ENCODE measurements at places on chromosomes 12 and 14. TPM values are rescaled to one million over a fixed set of nuclear protein-coding genes. Genes with fewer than 3 reads are reported as not detected.

GRCh38 chr12:26029736-26030022, 71.2 kb downstream of the RASSF8 start:
- no peaks in the 10 kb centered on the region for H3K27me3 ChIP-seq
- H3K27ac ChIP-seq: no peak overlapping the region
- DNase-seq: no peak
- no peaks in the 10 kb centered on the region for H3K36me3 ChIP-seq
- H3K4me1 ChIP-seq: peaks cover 27% of the 10 kb centered on the region

DNA sequence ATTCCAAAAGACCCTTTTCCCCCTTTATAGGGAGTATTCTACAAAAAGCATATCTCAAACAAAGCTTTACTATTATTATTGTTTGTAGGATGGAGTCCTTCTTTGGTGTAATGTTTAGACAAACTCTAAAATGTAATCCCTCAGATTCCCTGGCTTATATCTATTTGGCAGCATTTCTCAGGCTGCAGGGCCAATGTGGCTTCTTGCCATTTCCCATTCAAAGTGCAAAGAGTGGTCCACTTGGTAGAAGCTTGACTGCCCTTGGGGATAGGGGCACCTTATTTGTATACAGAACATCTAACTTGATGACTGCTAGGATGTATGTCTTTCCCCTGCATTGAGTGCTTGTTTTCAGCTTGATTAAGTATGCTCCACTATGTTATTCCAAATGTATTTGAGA, 242.7 kb downstream of the PRKD1 start:
- no peaks in the 10 kb centered on the region for H3K27me3 ChIP-seq
- no peak overlapping the region for H3K4me3 ChIP-seq
- no peak for DNase-seq
- H3K27ac ChIP-seq: no peak overlapping the region
- H3K36me3 ChIP-seq: no peaks in the 10 kb centered on the region

DNA sequence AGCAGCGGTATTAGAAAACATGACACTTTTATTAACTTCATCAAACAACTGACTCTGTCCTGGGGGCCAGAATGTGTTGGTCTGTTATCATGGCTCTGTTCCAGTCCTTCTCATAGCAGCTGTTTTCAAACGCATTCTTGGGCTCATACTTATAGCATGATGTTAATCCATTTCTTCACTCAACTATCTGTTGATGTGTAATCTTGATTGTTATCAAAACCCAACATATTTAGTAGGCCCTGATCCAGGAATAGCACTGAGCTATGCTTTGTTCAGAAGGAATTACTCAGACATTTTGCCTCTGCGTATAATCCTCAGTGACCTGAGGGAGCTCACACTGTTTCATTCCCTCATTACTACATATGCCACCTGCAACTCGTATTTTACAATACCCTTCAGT, 315.9 kb downstream of the BMP4 start:
- no peak for DNase-seq
- H3K27me3 ChIP-seq: no peaks in the 10 kb centered on the region
- peaks cover 9% of the 10 kb centered on the region for H3K36me3 ChIP-seq
- H3K27ac ChIP-seq: no peak overlapping the region
- peaks cover under 1% of the 10 kb centered on the region for H3K4me1 ChIP-seq

GRCh38 chr12:51809193-51809592, 39.3 kb downstream of the FIGNL2 start:
- H3K36me3 ChIP-seq: no peaks in the 10 kb centered on the region
- H3K27ac ChIP-seq: 0 out of 2 replicates have a peak overlapping the region, but pooled peaks have one; percentile 37
- no peak for DNase-seq
- peaks cover 16% of the 10 kb centered on the region for H3K27me3 ChIP-seq

GRCh38 chr14:51663783-51664326, 12.1 kb downstream of the FRMD6 start:
- peaks cover 12% of the 10 kb centered on the region for H3K36me3 ChIP-seq
- no peak overlapping the region for H3K27ac ChIP-seq
- no peaks in the 10 kb centered on the region for H3K27me3 ChIP-seq
- DNase-seq: no peak
- H3K4me3 ChIP-seq: no peak overlapping the region
- H3K4me1 ChIP-seq: peaks cover 19% of the 10 kb centered on the region

- no peak overlapping the region for H3K27ac ChIP-seq
- H3K27me3 ChIP-seq: no peaks in the 10 kb centered on the region
- DNase-seq: no peak
- H3K36me3 ChIP-seq: peaks cover 46% of the 10 kb centered on the region
Observed at GRCh38 chr12:62689042-62689839, 222.6 kb downstream of the MON2 start.

DNA sequence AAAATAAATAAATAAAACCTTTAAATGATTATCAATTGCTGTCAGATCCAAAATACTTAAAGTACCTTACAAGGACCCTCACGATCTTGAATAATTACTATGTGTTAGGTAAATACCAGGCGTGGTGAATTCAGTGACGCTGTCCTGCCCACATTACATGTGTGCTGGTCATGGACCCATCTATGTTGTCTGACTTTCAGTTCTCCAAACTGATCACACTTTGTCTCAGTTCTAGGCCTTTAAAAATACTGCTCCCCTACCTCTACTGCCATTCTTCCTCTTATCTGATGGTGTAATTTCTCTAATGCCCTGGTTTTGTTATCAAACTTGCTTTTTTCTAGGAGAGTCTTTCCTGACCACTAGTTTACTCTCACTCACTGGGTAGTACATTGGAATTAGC, 520.7 kb downstream of the TRHDE start:
- no peak for DNase-seq
- no peaks in the 10 kb centered on the region for H3K27me3 ChIP-seq
- H3K27ac ChIP-seq: no peak overlapping the region
- H3K36me3 ChIP-seq: peaks cover 16% of the 10 kb centered on the region
- no peak overlapping the region for H3K4me3 ChIP-seq
- H3K4me1 ChIP-seq: no peaks in the 10 kb centered on the region

- DNase-seq: no peak
- H3K27ac ChIP-seq: no peak overlapping the region
- H3K4me1 ChIP-seq: no peaks in the 10 kb centered on the region
Observed at GRCh38 chr12:24822121-24822899, 126.6 kb downstream of the BCAT1 start.

DNA sequence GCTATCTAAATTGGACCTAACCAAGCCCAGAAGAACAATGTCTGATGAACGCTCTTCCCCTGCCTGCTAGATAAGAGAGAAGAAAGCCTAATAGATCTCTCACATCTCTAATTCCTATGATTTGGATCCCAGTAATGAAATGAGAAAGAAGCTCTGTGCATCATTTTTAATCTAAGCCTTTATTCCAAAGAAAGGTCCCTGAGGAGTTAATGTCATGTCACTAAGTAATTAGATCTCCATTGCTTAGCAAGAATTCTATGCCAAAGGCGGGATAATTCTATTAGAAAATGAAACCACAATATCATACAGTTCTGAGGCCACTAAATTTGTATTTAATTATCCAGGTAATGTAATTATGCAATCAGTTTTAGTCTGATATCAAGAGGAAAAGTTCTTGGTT, 74.2 kb upstream of the TMEM260 start:
- H3K4me1 ChIP-seq: peaks cover 19% of the 10 kb centered on the region
- no peak overlapping the region for H3K4me3 ChIP-seq
- no peak for DNase-seq
- H3K27ac ChIP-seq: no peak overlapping the region
- no peaks in the 10 kb centered on the region for H3K36me3 ChIP-seq
- H3K27me3 ChIP-seq: peaks cover 1% of the 10 kb centered on the region

DNA sequence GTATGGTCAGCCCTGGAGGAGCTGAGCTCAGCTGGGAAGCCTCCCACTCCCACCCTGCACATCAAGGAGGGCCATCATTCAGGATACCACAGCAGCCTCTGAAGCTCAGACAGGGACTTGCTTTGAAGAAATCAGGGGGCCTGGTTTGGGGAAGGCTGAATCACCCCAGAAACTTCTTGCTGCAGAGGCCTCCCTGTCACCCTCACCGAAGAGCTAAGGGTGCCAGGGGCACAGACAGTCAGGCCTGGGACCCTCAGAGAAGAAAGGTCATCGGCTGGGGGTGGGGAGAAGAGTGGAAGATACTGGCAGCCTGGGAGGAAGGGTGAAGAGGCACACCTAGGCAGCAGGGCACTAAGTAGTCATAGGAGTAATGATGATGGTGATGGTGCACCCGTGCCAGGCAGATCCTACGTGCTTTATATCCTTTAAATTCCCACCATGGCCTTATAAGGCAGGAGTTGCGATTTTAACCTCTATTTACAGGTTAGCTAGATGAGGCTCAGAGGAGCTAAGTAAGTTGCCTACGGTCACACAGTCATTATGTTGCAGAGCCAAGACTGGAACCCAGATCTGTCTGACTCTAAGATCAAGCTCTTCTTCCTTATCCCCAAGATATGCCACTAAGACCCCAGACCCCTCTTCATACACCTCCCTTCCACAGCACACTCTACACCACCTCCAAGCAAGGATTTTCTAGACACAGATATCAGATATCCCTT, 28.5 kb upstream of the PNMA1 start:
- no peak overlapping the region for H3K4me3 ChIP-seq
- no peak for DNase-seq
- H3K27me3 ChIP-seq: no peaks in the 10 kb centered on the region
- H3K27ac ChIP-seq: peak overlapping the region; percentile 55

DNA sequence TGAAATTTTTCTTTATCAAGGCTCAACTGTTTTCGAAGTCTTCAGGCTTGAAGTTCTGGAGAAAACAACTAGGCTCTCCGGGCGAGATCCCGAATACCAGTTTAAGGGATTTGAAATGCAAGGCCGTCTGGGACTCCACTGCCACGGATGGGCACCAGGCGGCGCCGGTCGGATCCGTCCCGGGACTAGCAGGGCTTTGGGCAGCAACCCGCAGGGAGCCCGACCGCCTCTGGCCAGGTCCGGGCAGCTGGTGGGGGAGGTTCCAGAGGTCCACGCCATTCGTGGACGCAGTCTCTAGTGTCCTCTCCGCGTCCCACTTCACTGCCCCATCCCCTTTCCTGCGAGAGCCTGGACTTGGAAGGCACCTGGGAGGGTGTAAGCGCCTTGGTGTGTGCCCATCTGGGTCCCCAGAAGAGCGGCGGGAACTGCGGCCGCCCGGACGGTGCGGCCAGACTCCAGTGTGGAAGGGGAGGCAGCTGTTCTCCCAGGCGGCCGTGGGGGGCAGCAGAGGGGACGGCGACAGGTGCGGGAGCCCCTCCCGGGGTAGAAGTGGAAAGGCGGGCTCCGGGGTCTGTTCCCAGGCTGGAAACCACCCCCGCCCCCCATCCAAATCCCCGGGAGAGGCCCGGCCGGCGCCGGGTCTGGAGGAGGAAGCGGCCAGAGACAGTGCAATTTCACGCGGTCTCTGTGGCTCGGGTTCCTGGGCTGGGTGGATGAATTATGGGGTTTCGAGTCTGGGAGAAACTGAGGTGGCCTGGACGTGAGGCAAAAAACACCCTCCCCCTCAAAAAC, 838 bp upstream of the ERBB3 start:
- DNase-seq: peak; percentile 96
- peaks cover 23% of the 10 kb centered on the region for H3K4me1 ChIP-seq
- peak overlapping the region; percentile 98 for H3K27ac ChIP-seq
- H3K4me3 ChIP-seq: peak overlapping the region; percentile 89
- H3K36me3 ChIP-seq: peaks cover 6% of the 10 kb centered on the region
- no peaks in the 10 kb centered on the region for H3K27me3 ChIP-seq

- peak overlapping the region; percentile 68 for H3K4me3 ChIP-seq
- H3K27ac ChIP-seq: no peak overlapping the region
- DNase-seq: peak; percentile 37
- H3K27me3 ChIP-seq: peaks cover 19% of the 10 kb centered on the region
Observed at GRCh38 chr12:3077572-3078081, 448 bp downstream of the TSPAN9 start.

- no peak for DNase-seq
- H3K27ac ChIP-seq: peak overlapping the region; percentile 25
- peaks cover 3% of the 10 kb centered on the region for H3K36me3 ChIP-seq
- no peaks in the 10 kb centered on the region for H3K27me3 ChIP-seq
- H3K4me1 ChIP-seq: peaks cover 44% of the 10 kb centered on the region
Observed at GRCh38 chr12:113248842-113249435, 27.7 kb downstream of the TPCN1 start.

DNA sequence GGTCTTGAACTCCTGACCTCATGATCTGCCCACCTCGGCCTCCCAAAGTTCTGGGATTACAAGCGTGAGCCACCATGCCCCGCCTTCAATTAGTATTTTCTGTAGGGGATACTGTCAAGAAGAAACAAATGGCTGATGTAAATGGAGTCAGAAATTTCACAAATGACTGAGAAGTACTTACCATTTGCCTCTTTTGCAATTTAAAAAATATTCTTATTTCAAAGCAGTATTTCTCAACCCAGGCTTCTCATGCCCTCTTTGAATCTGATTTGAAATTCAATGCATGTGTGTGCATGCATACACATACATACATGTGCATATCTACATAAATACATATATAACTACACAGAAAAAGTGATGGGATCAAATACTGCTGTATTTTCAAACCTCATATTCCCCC, 4.4 kb downstream of the PSMA6 start:
- H3K4me3 ChIP-seq: no peak overlapping the region
- peaks cover 23% of the 10 kb centered on the region for H3K4me1 ChIP-seq

GRCh38 chr14:88385212-88386101, at the start of gene SPATA7:
TSS of gene SPATA7 (plus strand) at chr14:88385657. CDS start at chr14:88385819, 162 bp downstream.
- peak; percentile 96 for DNase-seq
- no peaks in the 10 kb centered on the region for H3K36me3 ChIP-seq
- peaks cover 12% of the 10 kb centered on the region for H3K27me3 ChIP-seq
- peak within 1 kb of the TSS; percentile 97 for H3K4me3 ChIP-seq
- peaks cover 15% of the 10 kb centered on the region for H3K4me1 ChIP-seq
- H3K27ac ChIP-seq: peak within 1 kb of the TSS; percentile 95

GRCh38 chr14:75425446-75425845, 2.4 kb upstream of the JDP2 start:
- no peak overlapping the region for H3K4me3 ChIP-seq
- no peak for DNase-seq
- peaks cover 3% of the 10 kb centered on the region for H3K36me3 ChIP-seq
- H3K27ac ChIP-seq: no peak overlapping the region
- peaks cover 31% of the 10 kb centered on the region for H3K4me1 ChIP-seq

DNA sequence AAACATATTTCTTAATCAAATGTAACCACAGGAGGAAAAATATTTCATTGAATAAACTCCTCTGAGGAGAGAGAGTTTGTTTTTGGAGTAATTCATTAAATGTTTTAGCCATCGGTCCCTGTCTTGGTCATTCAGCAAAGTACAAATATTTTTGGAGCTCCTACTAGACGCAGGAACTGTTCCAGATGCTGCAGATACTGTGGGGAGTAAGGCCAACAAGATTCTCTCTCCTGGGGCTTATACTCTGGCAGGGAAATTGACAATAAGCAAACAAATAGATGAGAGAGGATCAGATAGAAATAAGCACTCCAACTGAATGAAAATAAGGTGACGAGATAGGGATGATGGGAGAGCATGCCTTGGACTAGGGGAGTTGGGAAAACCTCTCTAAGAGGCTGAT, 264.1 kb downstream of the TTC8 start:
- peaks cover 4% of the 10 kb centered on the region for H3K36me3 ChIP-seq
- DNase-seq: no peak
- H3K27me3 ChIP-seq: peaks cover 47% of the 10 kb centered on the region
- no peak overlapping the region for H3K27ac ChIP-seq
- H3K4me1 ChIP-seq: no peaks in the 10 kb centered on the region

Gene PRICKLE1
- 11.7 TPM for total RNA-seq

Gene LALBA
- total RNA-seq: not detected

Gene MYO1H
- total RNA-seq: 0.44 TPM

Gene CNTN1
- 16.9 TPM for total RNA-seq

Gene IL22
- total RNA-seq: not detected

Gene FAM181A
- total RNA-seq: not detected

Gene STYX
- 22.8 TPM for total RNA-seq

Gene KRT6B
- total RNA-seq: not detected
